ENCODE measurements at places on chromosomes 2 and 18.

DNA sequence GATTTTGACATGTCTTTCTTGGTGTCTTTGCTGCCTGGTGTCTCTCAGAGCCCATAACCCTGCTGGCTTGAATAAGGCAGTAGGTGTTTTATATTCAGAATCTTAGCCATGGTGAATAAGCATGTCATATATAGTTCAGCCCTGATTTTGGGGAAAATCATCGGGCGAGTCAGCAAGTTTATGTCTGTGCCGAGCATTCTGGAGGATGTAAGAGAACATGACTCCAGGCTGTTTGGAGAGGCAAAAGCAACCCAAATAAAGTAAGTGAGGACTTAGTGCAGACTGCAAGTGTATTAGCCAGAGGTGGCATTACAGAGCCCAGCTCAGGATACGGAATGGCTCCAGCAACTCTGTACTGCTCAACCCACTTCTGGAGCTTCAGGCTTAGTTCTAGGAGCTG lies 50.3 kb downstream of the TCF7L1 start:
- no peak for DNase-seq

- DNase-seq: no peak
Measured at GRCh38 chr2:223056701-223057418, 4.9 kb downstream of the KCNE4 start.

- DNase-seq: no peak
Measured at GRCh38 chr2:946073-946948, 4.3 kb upstream of the SNTG2 start.

- peak; percentile 22 for DNase-seq
Measured at GRCh38 chr18:35387152-35387571, 10.0 kb upstream of the ZNF396 start.

DNA sequence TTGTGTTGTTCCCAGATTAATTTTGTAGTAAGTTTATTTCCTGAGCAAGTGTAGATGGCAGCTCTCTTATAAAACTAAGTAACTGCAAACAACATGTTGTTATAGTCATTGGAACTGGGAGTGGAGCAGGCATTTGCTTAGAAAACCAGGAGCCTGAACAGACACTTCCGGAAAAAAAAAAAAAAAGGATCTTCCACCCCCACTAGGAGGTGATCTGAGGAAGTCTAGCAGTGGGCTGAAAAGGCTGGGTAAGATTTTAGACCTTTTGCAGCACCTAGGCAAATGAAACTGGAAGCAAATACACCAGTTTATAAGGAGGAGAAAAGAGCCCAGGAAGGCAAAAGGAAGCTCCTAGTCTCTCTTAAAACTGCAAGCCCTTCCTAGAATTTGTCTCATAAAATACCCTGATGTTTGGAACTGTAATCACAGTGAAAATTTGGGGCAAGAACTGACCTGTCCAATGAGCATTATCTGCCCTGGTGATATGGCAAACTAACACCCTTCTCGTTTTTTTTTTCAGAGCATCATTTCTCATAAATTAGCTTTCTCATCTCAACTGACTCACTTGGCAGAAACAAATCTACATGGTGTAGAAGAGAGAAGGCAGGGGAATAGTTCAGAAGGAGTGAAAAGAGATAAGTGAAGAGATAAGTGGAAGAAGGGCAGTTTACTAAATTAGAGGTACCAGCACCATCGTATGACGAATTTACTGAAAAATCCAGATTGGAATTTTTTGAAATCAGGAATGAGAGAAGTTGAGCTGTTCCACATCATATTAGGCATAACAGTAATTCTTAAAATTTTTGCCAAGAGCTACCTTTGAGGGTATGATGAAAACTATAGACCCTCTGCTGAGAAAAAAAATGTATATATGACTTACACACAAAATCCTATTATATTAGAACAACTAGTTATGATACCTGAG lies 4.2 kb upstream of the CCNYL1 start:
- DNase-seq: no peak

GRCh38 chr2:218577482-218578220 lies 9.0 kb downstream of the CNOT9 start:
- DNase-seq: no peak

GRCh38 chr2:120241684-120242083 lies 11.0 kb upstream of the RALB start:
- DNase-seq: no peak

GRCh38 chr2:84716564-84716963 lies 164.3 kb downstream of the TRABD2A start:
- no peak for DNase-seq

DNA sequence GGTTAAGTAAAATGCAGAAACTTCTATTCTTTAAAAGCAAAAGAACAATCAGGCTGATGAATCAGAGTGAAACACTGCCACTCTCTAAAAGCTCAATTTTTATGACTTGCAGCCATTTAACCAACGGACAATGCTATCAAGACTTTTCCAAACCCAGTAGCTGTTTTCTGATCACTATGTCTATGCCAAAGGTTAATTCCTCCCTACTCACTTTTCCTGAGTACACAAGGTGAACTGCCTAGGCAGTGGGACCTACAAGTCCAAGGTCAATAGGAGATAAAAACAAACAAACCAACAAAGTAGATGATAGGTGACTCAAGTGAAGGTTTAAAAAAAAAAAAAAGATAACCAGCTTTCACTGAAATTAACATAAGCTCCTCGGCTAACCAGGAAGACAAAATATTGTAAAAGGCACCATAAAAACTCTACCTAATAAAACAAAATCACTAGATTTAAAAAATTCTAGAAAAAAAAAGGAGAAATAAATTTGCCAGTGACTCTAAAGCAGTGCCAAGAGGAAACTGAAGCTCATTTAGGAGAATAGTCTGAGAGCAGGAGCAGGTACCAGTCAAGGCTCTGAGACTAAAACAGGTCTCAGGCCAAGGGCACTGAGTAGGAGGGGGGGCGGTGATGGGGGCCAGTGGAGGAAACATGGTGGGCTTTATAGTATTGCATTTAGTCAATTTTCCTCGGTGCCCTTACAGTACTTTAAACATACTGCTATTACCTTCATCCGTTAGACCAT lies 134.1 kb upstream of the DLGAP1 start:
- DNase-seq: no peak

DNA sequence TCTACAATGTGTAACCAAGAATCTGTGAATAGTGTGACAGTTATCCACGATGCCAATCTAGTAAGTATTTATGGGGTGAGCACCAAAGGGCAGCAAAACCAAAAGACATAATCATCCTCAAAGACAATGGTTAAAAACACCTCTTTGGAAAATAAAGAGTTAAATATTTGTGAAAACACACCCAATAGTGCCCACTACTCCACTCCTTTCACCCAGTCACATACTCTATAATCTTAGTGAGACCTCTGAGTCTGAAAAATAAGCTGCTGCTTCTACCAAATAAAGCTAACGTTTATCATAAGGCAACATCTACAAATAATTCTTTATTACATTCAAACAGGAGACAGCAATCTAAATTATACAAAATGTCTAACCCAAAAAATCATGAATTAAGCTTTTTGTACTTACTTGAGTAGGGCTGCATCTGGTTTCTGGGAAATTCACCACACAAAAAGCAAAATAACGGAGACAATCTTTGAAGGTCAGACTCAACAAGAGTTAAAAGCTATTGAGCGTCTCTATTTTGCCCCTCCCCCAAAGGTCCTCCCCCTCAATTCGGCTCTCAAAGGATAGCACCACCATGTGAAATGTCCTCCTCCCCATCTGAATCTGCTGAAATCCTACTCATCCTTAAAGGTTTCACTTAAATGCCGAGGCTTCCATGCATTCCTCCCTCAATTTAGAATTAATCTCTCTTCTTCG lies 2.0 kb downstream of the RAPH1 start:
- peak; percentile 74 for DNase-seq

DNA sequence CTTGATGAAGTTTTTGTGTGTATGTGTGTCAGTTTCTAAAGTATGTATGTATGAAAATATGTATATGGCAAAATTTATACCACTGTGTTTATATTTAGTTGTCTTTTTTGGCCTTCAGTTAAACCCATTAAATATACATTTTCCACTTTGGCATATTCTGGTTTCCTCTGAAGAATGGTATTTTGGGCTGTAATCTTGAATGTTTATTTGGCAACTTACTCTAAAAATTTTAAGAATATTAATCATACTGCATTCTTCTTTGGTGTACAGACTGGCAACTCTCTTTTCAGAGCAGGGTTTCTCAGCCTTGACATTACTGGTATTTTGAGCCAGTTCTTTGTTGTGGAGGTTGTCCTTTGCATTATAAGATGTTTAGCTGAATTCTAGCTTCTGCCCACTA lies 27.9 kb upstream of the CCBE1 start:
- DNase-seq: peak; percentile 42

DNA sequence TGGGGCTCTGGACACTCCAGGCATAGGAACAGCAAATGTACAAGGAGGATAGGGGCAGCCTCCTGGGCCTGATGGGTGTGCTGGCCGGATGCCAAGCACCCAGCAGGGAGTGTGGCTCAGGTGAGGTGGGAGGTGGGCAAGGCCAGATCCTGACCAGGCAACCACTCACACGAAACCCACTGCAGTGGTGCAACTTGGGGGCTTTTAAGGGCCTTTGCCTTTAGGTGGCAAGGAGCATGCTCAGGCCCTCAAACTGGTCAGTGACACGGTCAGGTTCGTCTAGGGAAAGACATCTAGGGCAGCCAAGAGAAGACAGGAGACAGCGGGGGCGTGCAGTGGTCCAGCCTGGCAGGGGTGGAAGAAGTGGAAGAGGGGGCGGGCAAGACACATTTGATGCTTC lies 18.4 kb upstream of the TEX51 start:
- no peak for DNase-seq

GRCh38 chr18:22678486-22678885 lies 254.6 kb upstream of the RBBP8 start:
- no peak for DNase-seq

GRCh38 chr2:118223992-118224894 lies 136.0 kb downstream of the INSIG2 start:
- no peak for DNase-seq

Data from fibroblast of pulmonary artery (primary cell).